ENCODE measurements at places on chromosomes 2 and 18.

- DNase-seq = no peak
Measured at GRCh38 chr18:74395648-74396154, 61.4 kb downstream of the DIPK1C start.

DNA sequence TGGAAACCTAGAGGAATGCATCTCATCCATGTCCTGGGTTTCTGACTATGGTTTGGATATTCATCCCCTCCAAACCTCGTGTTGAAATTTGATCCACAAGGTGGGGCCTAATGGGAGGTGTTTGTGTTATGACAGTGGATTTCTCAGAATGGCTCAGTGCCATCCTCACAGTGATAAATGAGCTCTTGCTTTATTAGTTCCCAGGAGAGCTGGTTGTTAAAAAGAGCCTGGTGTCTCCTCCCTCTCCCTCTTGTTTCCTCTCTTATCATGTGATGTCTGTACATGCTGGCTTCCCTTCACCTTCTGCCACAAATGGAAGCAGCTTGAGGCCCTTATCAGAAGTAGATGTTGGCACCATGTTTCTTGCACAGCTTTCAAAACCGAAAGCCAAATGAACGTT lies 424.3 kb downstream of the DCC start:
- no peak for DNase-seq

DNA sequence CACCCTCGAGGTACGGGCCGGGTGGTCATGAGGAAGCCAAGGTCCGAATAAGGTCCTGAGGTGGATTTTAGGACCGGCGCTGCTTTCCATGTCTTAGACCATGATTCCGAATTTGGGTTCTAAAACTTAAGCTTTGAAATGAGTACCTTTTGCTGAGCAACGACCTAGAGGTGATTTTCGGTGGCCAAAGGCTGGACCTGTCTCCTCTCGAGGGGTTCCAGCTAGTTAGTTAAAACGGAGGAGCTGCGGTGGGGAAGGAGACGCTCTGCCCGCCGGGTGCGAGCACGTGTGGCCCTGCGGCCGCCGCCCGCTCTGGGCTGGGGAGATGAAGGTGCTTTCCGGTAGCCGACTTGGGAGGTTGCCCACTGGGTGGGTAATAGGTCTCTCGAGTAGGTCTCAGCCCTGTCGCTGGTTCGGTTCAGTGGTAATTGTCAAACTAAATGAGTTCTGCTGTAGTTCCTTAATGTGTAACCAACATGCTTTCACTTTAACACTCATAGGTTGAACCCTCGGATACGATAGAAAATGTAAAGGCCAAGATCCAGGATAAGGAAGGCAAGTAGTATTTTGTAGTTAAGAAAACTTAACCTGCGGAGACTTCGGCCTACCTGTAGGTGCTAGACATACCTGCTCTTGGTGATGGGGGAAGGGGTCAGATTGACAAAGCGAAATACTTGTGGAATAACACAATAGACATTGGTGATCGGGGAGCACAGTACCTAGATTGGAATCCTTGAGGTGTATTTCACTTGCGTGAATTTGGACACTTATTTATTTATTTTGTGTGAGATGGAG lies 572 bp downstream of the RPS27A start:
- DNase-seq = no peak

- DNase-seq = no peak
Measured at GRCh38 chr2:29276151-29276550, 160.9 kb downstream of the CLIP4 start.

DNA sequence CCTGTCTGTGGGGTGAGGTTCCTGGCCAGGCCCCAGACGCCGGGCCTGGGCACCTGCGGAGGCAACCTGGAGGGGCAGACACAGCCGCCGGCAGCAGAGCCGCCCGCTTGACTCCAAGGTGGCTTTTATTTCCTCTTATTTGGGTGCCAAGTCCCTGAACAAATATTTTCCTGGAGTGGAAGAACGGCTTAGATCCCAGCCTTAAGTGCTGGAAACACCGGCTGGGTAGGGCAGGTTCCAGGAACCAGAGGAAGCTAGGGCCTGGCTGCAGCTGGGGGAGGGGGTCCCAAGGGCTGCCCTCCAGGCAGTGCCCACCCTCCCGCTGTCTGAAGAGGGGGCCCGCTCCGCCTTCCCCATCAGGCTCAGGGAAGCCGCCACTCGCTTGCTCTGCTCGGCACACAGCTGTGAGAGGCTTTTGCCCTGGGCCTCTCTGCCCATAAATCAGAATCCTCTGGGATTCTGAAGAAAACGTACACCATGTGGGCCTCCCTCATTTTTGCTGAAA lies 28.2 kb downstream of the SDC1 start:
- no peak for DNase-seq

- DNase-seq = no peak
Measured at GRCh38 chr2:69465513-69466456, 28.6 kb upstream of the NFU1 start.

- no peak for DNase-seq
Measured at GRCh38 chr2:100692906-100693305, 127.0 kb upstream of the NPAS2 start.

GRCh38 chr2:8629402-8629801 lies 52.5 kb upstream of the ID2 start:
- no peak for DNase-seq

GRCh38 chr2:201837824-201838431 lies 31.6 kb downstream of the CDK15 start:
- DNase-seq = no peak

GRCh38 chr2:98849113-98849512 lies 86.9 kb downstream of the CRACDL start:
- DNase-seq = no peak
